ENCODE measurements at places on chromosomes 7 and 10.

DNA sequence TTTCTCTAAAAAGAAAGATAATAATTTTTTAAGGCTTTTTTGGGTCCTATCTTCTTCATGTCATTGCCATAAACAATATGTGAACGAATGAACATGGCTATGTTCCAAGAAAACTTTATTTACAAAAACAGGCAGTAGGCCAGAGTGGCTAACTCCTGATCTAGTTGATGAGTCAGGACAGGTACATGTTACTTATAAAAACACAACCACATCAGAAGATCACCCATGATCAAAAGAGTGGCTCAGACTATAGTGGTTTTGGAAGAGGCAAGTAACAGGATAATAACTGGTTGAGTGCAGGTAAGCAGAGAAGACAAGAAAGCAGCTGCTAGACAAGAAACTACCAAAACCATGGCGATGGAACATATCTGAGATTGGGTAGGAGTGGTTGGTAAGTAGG is 468.7 kb downstream of the KCNMA1 start:
- no peak for DNase-seq

GRCh38 chr7:157028199-157028903 is 17.9 kb upstream of the MNX1 start:
- DNase-seq: no peak

DNA sequence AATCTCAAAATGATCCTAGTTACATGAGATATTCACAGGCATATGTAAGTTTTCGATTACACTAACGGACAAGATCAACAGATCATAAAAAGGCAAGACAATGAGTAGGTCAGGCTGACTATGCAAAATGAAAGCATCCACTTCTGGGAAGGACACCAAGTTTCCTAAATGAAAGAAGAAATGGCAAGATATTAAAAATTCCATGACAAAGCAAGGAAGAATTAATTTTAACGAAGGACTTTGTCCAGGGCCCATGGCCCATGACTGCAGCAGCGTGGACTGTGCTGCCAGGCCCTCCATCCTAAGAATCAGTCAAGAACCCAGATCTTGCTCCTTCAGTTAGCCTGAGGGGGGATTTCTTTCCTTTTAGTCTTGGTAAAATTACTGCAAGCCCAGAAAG is 182.4 kb upstream of the FRMD4A start:
- DNase-seq: no peak

DNA sequence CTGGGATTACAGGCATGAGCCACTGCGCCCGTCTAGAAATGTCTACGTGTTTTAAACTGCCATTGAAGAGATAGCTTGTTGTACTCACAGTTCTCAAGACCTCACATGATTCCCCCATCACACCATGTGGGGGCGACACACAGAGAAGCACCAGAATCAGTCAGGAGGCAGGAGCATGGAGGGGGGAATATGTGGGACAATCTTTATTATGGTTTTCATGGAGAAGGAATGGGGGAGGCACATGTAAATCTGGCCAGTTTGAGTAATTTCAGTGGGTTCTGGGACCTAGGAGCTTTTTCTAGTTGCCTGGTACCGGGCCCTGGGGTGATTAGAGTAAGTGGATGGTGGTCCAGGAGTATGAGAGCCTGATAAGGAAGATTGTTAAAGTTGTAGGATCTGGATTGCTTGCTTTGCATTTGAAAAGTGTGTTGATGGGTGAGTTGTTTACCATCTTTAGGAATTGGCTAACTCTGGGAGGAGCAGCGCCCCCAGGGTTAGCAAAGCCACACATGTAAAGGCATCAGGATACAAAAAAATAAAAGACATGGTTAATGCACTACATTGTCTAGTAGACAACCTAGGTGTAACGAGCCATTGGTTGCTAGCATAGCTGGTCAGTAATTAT is 85.4 kb upstream of the SLC13A1 start:
- DNase-seq: no peak

DNA sequence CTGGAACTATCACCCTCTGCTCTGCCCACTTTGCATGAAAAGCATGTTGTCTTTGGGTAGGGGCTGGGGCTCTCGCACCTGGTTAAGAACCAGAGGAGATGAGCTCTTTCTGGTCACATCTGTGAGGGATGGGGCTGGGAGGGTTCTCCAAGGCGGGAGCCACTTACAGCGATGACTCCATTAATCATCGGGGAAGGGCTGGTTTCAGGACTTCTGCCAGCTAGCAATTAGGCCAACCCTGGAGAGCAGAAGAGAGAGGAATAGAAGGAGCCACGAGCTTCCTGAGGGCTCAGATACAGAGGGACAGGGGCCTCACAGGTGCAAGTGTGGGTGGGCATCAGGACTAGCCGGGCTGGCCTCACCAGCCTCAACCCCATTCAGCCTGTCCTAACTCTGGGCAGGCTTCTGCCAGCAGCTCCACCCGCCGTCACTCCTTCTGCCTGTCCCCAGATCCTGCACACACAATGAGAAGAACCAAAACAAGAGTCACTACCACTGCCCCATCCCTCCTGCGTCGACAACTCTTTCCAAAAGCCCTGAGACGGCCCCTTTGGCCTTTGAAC is 8.4 kb downstream of the AQP1 start:
- DNase-seq: no peak

DNA sequence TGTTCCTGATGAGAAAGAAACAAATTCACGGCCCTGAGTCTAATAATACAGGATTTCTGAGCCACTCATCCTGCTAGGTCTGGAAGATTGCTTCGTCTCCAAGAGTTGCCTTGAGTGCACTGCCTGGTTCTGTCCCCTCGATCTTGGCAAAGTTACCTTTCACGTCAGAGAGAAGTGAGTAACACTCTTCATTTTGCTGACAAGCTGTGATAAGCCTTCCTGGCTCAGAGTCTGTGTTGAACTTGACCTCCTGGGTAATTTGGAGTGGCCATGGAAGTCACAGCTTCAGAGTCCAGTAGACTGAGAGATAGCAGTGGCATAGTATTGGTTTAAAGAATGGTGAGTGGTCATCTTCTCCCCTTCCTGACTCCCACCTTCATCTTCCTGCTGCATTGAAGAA is 64.7 kb upstream of the LRGUK start:
- DNase-seq: no peak

- DNase-seq: no peak
Measured at GRCh38 chr7:79227044-79227443, 226.4 kb downstream of the MAGI2 start.

GRCh38 chr7:135204341-135204749 is 7.0 kb downstream of the WDR91 start:
- peak; percentile 76 for DNase-seq

DNA sequence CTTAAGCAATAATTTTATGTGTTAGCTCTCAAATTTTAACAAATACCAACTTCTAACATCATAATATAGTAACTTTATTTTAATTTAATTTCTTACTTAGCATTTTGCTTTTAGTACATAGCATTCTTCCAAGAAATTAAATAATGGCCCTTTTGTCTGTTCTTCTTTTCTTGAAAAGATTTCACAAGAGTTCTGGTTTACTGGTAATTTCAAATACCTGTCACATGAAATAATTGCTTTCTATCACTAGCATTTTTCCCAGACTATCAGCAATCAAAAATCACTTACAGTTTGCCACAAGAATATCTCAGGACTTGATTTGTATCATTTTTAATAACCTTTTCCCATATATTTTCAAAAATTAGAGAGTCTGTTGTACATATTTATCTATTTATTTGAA is 193.0 kb downstream of the CACNA2D1 start:
- no peak for DNase-seq

GRCh38 chr7:151934584-151934983 is 21.7 kb upstream of the GALNTL5 start:
- no peak for DNase-seq

DNA sequence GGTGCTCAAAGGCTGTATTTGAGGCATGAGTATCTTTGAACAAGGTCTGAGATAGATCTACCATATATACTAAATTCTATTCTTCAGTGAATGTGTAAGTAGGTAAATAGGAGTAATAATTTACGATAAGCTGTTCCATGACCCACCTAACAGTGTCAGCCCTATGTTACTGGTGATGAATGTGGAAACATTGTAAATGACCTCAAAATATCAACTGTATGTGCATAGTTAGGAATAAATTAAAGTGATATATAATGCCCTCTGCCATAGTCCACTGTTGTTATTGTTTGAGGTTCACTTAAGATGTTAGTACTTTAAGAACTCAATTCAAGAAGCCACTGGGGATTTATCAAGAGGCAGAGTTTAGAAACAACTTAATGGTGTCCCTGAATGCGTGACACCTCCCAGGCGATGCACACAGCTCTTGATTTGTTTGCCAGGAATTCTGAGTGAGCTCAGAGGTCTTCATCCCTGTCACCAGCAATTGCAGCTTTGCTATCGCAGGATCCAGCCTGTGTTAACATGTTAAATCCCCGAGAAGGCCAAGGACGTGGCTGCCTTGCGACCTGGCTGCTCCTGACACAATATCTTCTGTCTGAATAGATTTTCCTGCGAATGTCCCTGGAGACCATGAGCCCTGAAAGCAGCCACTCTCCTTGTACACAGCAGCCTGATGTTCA is 104.9 kb downstream of the KLF6 start:
- DNase-seq: no peak

DNA sequence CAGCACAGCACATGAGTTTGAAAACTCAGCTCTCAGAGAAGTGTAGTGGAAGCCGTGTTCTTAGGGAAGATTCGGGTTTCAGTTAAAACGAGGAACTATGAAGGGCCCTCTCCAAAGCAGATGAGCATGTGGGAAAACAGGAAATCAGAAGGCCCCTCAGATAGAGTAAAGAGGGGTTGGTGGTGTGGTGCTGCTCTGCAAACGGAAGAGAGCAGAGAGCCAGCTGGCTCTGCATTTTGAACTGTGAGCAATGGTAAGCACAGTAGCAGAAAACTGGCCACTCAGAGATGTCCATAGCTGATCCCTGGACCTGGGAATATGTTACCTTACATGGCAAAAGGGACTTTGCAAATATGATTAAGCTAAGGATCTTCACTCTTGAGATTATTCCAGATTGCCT is 27.9 kb upstream of the CUL1 start:
- no peak for DNase-seq

- DNase-seq: peak; percentile 16
Measured at GRCh38 chr7:157612664-157613561, 276.1 kb downstream of the DNAJB6 start.

DNA sequence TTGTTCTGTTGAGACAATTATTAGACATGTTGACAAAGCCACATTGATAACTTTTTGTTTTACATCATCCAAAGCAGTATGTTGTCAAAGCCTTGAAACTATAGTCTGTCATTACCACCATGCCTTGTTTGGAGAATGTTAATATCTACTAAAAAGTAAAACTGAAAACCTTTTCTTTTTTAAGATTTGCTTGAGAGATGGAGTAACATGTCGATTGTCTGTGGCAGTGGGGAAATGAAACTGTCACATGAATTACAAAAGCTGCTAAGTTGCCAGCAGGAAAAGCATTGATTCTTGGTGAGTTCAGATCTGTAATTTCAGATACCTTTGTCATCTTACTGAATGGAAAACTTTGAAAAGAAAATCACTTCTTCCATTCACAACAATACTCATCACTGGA is 69.1 kb downstream of the TFPI2 start:
- DNase-seq: no peak

- no peak for DNase-seq
Measured at GRCh38 chr10:97718659-97719142, 5.2 kb downstream of the MARVELD1 start.

- no peak for DNase-seq
Measured at GRCh38 chr7:80596933-80597517, 41.4 kb upstream of the CD36 start.

- peak; percentile 57 for DNase-seq
Measured at GRCh38 chr10:125768219-125768855, 7.3 kb downstream of the MMP21 start.

DNA sequence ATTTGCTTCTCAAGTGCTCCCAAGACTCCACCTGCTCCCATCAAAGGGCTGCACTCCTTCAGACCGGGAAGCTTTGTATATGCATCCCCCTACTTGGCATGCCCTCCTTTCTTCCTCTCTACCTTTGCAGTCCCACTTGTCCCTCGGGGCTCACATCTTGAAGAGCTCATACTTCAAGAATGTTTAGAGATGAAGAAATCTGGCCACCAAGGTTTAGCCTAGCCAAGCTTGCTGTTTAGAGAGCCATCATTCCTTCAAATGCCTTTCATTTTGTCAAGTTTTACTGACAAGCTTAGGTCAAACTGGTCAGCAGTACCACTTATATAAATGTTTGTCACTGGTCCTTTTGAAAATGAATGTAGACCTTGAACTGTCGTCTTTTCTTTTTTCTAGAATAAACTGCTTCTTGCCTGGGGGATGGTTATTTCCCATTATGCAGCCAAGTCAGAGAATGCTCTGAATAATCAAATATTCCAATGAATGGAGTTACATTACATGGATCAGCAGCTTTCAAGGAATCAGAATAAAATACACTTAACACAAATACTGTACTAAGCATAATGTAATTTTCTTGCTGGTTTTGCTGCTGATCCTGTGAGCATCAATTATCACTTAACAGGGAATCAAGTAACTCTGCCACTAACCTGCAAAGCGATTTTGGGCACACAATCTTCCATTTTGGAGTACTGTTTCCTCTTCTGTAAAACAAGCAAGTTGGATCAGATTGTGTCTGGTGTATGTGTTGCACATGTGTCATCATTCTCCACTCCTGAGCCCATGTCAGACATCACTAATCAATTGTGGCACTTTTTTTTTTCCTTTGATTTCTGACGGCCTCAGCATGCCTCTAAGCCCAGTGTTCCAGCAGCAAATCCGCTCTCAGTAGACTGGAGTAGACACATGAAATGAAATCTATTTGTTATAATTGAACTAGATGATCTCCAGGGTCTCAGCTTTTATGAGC is 357.9 kb downstream of the PTEN start:
- no peak for DNase-seq

GRCh38 chr10:15735763-15736162 is 16.0 kb upstream of the ITGA8 start:
- no peak for DNase-seq

DNA sequence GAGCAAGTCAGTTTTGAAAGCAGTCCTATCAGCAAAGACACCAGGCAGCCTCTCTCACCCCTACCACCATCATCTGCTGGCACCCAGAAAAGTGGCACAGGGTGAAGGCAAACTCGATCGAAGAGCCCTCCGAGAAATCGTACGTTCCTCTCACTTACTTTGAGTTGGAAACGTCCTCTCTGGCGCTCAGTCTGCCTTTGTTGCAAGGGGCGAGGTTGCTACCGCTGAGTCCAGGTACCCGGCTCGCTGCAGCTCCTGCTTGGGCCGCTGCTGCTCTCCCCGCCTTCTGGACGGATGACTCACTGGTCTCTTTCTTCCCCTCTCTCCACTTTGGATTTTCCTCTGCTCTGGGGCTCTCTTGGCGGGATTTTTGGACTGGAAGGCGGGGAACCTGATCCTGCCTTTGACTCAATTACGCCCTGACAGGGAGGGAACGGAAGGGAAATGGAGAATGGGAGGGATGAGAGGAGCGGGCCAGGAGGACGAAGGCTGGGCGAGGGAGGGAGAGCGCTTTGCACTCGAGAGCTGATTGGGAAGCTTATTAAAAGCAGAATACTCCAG is at the start of gene PTN:
TSS of gene PTN (minus strand) at position 453 of the 561 bp plus-strand sequence. CDS start 88,760 bp downstream, outside the sequence.
- peak; percentile 24 for DNase-seq

GRCh38 chr10:78658645-78659597 is 409.8 kb upstream of the ZMIZ1 start:
- no peak for DNase-seq

DNA sequence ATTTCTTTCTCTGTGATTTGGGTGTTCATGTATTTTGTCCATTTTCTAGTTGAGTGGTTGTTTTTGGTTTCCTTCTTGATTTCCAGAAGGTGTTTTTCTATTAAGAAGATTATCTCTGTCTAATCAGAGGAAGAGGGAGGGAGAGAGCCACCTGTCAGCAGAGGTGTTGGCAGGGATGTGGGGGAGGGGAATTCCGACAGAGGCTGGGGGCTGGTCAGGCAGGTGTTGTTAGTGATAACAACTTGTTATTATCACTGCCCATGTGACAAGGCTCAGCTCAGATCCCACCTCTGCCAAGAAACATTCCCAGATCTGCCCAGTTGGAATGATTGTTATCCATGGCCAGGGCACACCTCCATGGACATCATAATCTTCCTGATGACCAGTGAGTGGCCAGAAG is 293.4 kb downstream of the GFRA1 start:
- DNase-seq: no peak
